Activated naive CD4-positive, alpha-beta T cell (primary cell): ENCODE measurements at places on chromosomes 3 and 15.

DNA sequence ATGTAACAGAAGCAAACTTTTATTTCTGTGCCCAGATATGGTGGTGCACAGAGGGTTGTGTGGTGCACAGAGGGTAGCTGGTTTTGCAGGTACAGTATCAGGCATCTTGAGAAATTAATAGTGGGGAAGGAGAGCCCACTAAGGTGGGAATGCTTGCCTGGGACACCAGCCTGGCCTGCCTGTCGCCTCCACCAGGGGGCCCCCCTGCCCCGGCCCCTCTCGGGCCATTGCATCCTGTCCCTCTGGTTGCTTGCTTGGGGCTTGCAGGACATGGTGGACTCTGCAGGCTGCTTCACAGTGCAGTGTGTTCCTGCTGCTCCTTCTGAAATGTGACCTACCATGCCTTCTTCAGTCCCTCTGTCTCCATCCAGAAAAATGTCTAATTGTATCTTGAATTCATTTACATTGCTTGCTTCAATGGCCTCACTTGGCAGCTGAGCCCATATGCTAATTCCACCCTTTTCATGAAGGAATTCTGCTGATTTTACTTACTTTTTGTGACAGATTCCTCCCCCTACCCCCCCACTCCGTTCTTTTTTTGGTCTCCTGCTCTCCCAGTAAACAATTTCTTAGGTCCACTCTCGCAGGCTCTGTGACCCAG lies 73.6 kb downstream of the EEFSEC start:
- no peak for DNase-seq

DNA sequence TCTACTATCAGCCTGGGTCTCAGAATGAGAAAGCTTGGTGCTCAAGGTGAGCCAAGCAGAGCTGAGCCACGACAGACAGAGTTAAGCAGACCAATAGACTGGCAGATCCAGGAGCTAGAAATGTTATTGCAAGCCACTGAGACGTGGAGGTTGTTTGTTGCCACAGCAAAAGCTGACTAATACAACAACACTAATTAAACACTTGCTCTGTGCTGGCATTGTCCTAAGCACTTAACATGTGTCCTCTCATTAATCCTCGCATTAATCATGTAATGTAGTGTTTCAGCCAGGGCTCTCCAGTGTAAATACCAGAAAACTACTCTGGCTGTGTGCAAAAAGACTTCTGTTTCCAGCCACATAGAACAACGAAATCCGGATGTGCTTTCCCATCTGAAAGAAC lies 11.6 kb upstream of the SPSB4 start:
- DNase-seq, result no peak

- no peak for DNase-seq
Measured at GRCh38 chr3:120496278-120497002, 45.6 kb upstream of the FSTL1 start.

DNA sequence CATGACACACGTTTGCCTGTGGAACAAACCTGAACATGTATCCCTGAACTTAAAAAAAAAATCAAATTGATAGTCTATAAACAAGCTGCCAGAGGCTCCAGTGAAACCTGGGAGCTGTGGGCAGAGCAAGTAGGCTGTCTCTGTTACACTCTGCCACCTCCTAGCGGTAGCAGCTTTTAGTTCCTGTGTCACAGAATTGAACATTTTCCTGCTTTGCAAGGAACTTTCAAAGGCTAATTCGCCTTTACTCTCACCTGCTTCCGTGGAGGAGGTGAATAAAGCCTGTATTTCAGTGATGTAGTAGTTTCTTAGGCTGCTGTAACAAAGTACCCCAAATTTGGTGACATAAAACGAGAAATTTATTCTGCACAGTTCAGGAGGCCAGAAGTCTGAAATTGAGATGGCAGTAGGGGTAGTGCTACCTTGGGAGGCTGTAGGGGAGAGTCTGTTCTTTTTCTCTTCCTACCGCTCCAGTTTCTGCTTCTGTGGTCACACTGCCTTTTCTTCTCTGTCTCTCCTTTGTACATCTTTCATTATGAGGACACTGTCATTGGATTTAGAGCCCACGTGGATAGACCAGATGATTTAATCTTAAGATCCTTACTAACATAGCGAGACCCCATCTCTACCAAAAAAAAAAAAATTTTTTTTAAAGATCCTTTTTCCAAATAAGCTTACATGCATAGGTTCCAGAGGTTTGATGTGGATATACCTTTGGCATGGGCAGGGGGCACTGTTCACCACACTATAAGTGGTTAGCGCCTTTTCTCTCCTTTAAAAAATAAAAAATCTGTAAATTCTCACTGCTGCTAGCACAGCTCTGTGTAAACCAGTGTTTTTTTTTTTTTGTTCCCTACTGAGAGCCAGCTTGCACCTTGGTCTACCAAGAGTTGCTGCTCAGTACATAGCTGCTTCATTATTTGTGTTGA lies 25.3 kb downstream of the FBXO22 start:
- no peak for DNase-seq

DNA sequence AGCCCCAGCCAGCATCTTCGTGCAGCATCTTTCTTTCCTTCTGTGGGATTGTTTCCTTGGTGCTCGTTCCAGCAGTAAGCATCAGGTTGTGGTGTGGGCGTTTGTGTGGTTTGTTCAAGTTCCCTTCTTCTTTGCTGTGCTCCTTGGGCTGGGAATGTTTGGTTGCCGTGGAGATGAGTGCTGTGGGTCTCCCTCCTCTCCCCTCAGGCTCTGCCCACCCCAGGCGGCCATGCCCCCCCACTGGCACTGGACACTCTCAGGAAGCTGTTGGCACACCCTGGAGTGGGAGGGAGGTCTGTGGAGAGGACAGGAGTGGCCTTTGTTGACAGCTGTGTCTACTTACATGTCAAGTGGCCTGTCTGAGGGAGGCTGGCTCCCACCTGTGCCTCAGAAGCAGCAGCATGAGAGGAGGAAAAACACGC lies 46.5 kb upstream of the SACM1L start:
- no peak for DNase-seq

DNA sequence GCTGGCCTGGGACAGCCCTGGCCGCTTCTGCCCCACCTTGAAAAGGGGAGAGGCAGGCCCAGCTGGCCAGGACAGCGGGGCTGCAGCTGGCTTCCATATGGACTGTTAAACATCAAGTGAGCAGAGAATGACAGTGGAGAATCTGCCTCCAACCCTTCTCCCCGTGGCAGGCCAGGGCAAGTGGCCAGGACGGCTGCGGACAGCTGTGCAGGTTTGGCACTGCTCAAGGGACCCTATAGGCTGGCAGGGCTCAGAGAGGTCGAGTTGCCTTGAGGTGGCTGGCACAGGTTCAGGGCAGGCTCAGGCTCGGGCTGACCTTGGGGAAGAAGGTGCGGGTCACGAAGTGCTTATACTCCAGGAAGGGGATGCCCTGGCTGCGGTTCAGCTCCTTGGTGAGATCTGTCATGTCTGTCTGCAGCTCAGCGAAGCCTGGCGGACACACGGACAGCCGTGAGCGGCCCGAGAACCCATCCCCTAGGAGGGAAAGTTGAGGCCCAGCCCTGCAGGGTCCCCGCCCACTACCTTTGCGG lies 24.3 kb downstream of the H1-8 start:
- DNase-seq, result no peak

- DNase-seq, result no peak
Measured at GRCh38 chr3:174058804-174059203, 661.3 kb downstream of the NLGN1 start.

- no peak for DNase-seq
Measured at GRCh38 chr3:115194476-115194875, 47.4 kb upstream of the ZBTB20 start.

- no peak for DNase-seq
Measured at GRCh38 chr3:39707314-39707909, 102.0 kb upstream of the MYRIP start.

GRCh38 chr15:70164156-70164900 lies 66.6 kb upstream of the TLE3 start:
- DNase-seq, result no peak

DNA sequence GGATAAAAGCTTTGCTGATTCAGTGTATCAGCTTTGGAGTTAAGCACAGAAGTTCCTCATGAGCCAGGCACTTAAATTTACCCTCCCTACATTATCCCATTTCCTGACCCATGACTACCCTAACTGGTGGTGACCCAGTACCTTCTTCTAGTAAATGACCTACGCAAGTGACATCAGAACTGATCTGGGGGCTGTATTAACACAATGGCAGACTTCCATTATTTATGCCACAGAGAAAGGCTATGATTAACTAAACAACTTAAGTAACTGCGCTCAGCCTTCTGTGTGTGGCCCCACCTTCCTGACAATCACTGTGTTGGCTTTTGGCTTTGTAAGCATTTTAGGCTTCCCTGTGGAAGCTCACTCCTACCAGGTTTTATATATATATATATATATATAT lies 1.9 kb downstream of the MB21D2 start:
- DNase-seq, result no peak

DNA sequence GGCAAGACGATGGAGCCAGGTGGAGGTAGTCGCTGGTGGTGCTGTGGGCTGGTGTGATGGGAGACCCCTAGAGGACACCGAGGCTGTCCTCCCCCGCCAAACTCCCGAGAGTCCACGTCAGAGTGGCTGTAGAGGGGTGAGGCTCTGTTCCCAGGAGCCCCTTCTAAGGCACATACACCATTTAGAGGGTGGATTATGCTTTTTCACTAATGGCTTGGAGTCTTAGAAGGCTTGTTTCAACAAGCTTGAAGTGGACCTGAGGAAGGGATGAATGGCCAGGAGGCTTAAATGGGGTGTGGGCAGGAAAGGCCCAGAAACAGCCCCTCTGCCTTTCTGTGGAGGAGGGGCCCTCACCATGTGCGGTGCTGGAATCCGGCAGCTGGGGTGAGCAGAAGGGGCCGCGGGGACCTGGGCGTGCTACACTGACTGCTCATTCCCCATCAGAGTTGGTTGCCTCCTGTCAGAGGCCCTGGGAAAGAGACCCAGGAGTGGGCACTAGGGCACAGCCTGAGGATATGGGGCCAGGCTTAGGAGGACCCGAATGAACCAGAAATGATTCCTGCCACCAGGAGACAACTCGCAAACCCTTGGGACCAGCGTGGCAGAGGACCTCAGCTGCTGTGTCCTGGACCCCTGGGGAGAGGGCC lies 66.2 kb downstream of the FEM1B start:
- no peak for DNase-seq

- DNase-seq, result no peak
Measured at GRCh38 chr3:44342176-44342790, 3.7 kb downstream of the TCAIM start.

DNA sequence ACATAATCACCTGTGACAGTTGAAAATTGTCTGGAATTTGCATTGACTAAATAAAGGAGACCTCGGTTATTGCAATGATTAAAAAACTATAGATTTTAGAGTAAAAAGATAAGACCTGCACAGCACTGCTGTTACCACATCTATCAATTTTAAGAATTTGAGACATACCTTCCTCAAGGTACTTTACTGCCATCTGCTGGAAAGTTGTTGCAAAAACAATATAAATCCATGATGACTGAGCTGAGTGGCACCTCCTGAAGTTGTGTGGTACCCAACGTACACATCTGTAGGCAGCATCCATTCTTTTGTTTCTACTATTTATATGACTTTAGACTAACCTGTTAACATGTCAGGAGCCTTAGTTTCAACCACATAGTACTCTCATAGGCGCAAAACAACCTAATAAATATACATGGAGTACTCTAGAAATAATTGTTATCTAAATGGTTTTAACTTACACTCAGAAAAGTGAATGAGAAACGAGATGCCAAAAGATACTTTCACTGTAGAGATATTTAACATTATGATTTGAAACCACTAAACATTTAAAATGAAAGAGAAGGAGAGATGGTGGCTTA lies 106.7 kb downstream of the GHSR start:
- DNase-seq, result no peak

- DNase-seq, result no peak
Measured at GRCh38 chr3:142963516-142964448, at the start of gene PAQR9. Gene PAQR9 (minus strand): TSS chr3:142963674. CDS start chr3:142963336, 338 bp downstream.

- DNase-seq, result no peak
Measured at GRCh38 chr3:141085343-141086070, 34.4 kb downstream of the SPSB4 start.

DNA sequence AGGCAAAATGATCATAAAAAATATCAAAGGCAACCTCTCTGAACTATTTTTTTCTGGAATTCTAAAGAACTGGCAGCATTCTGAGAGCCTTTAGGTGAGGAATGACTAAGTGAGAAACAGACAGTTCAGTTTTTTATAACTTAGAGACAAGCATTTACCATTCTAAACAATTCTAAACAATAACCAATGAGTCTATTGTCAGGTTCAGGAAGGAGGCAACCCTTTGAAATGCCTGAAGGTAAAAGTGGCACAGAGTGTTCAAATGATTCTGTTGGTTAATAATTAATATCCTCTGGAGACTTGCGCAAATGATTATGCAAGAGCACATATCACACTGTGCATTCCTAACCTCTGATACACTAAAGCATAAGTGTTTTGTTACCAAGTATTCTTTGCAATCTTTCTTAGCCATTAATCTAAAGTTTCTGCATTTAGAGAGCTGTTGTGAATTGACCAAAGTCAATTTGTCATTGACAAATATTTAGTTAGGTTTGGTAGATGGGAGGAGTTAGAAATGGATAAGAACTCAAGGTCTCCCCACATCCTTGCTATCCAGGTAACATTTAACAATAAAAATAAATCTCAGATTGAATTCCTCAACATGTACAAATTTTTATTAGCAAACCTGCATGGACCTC lies 9.2 kb upstream of the TGFBR2 start:
- DNase-seq, result no peak

DNA sequence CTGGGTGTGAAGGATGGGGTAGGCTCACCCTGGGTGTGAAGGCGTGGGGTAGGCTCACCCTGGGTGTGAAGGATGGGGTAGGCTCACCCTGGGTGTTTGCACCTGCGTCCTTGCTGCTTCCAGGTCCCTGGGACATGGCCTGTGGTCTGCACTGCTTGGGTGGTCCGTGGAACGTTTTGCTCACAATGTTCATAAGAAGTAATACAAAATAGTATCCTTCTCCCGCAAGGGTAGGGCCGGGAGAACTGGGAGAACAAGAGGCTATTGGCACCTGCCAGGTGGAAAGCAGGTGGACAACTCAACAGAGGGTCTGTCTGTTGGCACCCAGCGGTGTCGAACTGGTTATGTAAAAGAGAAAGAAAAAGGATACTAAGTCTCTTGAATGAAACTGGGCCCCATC lies 17.0 kb upstream of the PCSK6 start:
- no peak for DNase-seq

DNA sequence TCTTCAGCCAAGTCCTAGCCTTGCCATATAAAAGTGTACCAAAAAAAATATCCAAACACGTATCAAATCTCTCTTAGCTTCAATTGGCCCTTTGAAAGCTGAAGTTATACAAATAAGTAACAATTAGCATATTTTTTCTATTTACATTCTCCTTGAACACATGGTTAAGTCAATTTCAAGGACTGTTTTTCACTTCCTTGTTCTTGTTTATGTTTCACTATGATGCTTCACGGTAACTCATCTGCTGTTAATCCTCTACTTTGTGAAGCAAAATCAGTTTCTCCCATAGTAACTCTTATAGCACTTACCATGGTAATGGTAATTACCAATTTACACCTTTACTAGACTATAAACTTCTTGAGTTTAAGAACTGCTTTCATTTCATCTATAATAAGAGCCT lies 10.6 kb upstream of the SPRED1 start:
- DNase-seq, result no peak

DNA sequence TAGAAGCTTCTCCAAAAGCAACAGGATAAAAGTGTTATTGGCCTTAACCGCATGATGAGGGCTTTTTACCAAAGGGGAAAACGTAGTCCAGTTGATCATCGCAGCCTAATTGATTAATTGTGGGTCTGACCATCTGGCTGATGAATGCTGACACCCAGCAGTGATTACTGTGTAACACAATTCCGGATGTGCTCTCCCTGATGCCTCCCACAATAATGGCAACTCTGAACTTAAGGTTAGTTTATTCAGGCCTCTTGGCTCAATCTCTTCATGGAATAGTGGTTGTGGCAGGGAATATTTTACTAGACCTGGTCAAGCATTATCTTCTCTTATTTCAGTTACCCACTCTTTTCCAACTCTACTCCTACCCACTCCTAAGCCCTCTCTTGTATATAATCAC lies 332.9 kb downstream of the TIGIT start:
- DNase-seq, result no peak
